ENCODE measurements at places on chromosomes 3 and 15.
A peak's percentile ranks its signal among the peaks of the same experiment; 100 is the strongest.

- DNase-seq: no peak
Observed at GRCh38 chr15:29593629-29594028, 228.6 kb downstream of the TJP1 start.

GRCh38 chr15:56996093-56996492 is 77.6 kb downstream of the TCF12 start:
- no peak for DNase-seq

GRCh38 chr15:64166102-64166890 is 3.5 kb upstream of the PPIB start:
- no peak for DNase-seq

DNA sequence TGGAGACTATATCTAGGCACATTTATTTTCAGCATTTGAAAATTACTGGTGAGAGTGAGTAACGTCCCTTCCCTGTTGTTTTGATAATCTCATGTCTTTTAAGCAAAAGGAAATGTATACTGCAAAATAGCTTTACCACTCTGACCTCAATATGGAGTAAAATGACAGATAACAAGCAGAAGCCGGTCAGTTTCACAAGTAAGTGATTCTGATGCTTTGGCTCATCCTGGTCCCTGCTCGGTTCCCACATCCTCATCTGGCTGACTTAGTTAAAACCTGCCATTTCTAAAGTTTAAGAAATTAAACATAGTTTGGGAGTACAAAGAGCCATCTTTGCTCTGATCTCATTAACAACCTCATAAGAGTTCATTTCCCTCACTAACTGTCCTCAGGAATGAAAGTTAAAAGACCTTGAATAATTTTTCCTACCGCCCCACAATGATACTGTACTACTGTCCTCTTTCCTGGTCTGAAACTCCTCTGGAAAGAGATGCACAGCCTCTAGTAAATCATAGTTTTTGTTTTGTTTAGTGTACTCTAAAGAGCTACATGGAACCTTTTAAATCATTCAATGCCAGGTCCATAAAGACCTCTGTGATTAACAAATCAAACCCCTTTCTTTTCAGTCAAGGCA is 72.3 kb upstream of the ICE2 start:
- DNase-seq: no peak

DNA sequence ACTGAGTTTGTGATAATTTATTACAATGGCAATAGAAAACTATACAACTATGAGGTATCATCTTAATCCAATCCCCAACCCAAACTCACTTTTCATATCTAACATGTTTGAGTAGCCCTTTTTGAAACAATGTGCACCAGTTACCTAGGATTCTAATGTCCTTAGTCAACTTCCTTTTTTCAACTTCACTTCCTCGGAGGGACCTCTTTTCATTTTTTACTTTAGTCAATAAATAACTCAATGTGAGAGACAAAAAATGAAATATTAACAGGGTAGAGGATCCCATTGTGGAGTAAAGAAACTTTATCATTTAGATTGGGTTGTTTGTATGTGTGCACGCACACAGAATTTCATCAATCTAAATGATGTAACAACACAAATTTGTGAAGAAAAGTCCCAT is 193.6 kb upstream of the LRRC3B start:
- DNase-seq: no peak

- DNase-seq: peak; percentile 40
Observed at GRCh38 chr15:58065445-58066041, at the start of gene ALDH1A2. Gene ALDH1A2 (minus strand): TSS chr15:58065711. CDS start chr15:58065650, 61 bp downstream.

DNA sequence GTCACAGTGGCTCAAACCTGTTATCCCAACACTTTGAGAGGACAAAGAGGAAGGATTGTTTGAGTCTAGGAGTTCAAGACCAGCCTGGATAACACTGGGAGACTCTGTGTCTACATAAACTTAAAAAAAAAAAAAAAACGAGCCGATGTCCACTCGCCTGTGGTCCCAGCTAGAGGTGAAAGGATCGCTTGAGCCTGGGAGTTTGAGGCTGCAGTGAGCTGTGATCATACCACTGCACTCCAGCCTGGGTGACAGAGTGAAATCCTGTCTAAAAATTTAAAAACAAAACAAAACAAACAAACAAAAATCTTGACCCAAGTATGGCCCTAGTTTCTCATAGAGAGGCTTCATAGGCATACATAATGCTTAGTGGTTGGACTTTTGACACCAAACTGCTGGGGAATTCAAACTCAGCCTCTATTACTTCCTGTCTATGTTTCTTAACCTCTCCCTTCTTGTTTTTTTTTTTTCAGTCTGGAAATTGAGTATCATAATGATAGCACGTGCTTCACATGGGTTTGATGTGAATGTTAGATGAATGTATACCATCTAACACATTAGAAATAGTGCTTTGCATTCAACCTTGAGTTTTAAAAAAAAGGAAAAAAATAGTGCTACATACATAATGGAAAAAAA is 46.4 kb upstream of the CAPN7 start:
- no peak for DNase-seq

DNA sequence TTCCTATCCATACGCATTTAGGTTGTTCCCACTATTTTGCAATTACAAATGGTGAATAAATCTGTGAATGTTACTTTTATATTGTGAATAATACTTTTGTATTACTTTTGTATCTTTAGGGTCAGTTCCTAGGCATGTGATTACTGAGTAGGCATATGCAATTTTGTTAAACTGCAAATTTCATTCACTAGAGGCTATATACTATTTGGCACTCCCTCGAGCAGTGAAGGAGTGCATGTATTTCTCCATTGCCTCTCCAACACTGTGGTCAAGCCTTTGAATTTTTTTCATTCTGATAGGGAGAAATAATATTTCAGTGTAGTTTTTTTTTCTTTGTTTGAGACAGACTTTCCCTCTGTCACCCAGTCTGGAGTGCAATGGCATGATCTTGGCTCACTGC is 8.4 kb upstream of the CMTM6 start:
- no peak for DNase-seq

- DNase-seq: no peak
Observed at GRCh38 chr15:45777781-45778180, 143.0 kb downstream of the SQOR start.

DNA sequence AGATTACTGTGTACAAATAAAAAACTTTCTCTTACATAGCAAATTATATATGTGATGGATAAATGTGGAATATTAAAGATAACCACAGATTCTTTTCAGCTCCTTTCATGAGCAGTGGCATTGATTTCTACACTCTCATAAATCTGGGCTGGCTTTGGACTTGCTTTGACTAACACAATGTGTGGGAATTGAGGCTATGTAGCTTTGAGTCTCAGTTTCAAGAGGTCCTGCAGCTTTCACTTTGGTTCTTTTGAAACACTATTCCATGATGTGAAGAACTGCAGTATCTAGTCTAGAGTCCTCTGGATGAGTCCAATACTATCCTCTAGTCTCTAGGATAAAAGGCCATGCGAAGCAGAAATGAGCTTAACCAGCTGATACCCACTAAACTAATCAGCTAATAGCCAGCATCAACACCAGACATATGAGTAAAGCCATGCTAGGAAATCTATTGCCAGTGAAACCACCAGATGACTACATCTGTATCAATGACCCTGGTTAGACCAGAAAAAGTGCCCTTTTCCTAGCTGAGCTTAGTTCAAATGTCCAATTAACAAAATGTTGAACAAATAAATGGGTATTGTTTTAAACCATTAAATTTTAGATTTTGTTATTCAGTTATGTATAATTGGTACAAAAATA is 274.9 kb upstream of the ZPLD1 start:
- DNase-seq: no peak

- DNase-seq: no peak
Observed at GRCh38 chr3:118075873-118076272, 958.8 kb downstream of the IGSF11 start.

- DNase-seq: no peak
Observed at GRCh38 chr3:78589778-78590177, 1178.0 kb downstream of the ROBO1 start.

GRCh38 chr3:65500398-65501306 is 538.1 kb downstream of the MAGI1 start:
- no peak for DNase-seq

GRCh38 chr15:67559158-67559557 is 16.7 kb downstream of the MAP2K5 start:
- DNase-seq: no peak

DNA sequence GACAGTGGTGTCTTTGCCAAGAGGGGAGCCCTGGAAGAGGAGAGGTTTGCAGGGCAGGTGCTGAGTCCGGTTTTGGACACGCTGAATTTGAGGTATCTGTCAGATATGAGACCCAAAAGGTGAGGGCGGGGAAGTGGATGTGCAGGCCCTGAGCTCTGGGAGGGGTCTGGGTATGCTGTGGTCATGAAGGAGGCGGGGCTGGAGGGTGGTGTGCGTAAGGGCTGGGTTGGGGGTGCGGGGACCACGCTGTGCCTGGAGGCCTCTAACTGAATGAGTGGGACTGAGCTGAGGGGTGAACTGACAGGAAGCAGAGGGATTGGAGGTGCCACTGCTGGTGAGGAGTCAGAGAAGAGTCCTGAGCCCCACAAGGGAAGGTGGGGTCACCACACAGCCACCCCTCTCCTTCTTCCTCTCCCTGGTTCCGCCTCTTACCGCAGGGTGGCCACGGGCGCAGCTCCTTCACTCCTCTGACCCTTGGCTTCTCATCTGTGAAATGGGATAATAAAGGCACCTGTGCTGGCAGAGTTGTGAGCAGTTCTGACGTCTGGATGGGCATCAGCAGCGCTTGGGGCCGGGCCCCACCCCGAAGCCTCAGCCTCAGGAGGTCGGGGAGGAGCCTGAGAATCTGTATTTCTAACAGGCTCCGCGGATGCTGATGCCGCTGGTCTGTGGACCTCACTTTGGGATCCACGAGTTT is 28.8 kb downstream of the PSTPIP1 start:
- DNase-seq: peak; percentile 40

GRCh38 chr3:155712008-155712407 is 32.9 kb downstream of the PLCH1 start:
- DNase-seq: no peak

DNA sequence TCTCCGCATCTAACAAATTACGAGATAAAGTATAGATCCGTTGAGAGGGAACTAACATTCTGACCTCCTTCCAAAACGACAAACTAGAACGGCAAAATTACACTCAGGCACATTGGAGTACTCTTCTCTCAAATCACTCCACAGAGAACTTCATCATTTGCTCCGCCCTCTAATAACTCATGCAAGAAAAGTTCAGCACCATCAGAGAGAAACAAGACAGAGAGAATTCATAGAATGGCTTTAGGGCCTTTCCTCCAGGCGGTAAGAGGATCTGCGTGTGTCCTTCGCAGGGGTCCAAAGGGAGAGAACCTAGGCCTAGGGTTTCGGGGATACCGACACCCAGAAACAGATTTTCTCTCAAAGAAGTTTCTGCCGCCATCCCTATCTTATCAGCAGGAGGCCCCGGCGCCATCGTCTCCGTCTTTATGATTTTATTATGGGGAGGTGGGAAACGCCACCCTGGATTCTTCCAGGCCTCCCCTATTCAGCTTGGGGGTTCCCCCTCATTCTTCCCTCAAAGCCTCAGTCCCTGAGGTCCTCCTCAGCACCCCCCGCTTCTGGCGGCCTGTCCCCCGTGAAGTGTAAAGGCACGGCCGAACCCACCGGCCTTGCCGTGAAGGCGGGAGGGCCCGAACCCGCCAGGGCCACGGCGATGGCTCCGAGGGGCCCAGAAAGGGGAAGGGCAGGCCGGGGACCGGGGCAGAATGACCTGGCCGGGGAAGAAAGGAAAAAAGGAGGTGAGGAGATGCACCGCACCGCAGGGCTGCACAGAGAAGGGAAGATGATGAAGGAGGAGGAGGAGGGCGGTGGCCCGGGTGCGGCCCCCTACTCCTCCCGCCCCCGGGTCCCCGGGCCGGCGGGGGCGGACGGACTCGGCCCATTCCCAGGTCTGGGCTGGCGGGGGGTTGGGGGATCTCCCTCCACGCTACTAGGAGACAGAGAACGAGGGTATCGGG is 768 bp downstream of the UBXN7 start:
- peak; percentile 34 for DNase-seq

- DNase-seq: peak; percentile 27
Observed at GRCh38 chr3:25904206-25904605, 114.3 kb downstream of the OXSM start.

- DNase-seq: no peak
Observed at GRCh38 chr3:40116478-40117177, 192.9 kb upstream of the EIF1B start.

DNA sequence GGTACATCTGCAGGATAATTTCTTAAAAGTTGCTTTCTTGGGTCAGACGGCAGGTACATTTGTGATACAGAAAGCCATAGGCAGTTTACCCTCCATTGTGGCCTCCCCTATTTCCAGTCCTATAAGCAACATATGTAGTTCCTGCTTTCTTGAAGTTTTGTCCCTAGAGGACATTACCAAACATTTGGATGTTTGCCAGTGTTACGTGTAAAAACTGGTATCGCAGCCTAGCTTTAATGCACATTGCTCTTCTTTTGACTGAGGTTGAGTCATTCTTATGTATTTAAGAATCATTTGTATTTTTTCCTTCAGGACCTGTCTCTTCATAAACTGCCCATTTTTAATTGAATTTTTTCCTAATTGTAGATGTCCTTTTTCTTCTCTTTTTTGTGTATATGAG is 114.3 kb downstream of the DIPK2A start:
- no peak for DNase-seq

DNA sequence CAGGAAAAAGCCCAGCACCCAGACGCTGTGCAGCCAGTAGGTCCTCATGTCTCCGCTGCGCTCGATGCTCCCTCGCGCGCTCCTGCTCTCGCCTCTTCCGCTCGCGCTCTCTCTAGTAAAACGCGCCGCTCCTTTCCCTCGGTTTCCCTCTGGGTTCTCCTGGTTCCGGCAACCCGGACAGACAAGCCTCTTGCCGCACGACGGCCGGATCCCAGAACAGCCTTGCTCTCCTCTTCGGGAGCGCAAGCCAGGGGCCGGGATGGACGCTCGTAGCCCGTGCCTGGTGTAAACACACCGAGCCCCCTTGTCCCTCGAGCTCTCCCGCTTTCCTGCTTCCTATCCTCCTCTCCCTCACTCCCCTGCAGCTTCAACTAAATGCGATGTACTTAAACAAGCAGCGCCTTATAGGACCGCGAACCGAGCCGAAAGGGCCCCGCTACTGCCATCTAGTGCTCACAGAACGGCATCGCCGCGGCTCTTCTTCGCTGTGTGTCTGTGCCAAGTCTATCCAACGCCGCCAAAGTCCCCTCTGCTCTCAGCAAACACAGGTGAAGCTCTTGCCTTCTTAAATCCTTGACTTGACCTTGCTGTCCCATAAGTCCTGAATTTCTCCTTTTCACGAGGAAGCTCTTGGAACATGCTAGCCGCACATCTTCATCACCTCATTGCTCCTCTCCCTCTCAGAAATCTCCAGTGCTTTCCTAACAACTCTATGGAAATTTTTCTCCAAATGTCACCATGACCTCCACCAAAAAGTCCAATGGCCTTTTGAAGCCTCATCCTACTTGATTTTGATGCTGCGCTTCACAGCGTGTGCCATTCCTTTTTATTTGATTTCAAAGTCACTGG is 1037.2 kb downstream of the IGSF11 start:
- DNase-seq: peak; percentile 78
